Right cardiac atrium (tissue), 5 donors: ENCODE measurements at places on chromosomes 7 and 10. TPM values are rescaled to one million over a fixed set of nuclear protein-coding genes. Genes with fewer than 3 reads are reported as not detected.

GRCh38 chr10:12603766-12604470, 254.6 kb downstream of the CAMK1D start:
- DNase-seq: no peak

DNA sequence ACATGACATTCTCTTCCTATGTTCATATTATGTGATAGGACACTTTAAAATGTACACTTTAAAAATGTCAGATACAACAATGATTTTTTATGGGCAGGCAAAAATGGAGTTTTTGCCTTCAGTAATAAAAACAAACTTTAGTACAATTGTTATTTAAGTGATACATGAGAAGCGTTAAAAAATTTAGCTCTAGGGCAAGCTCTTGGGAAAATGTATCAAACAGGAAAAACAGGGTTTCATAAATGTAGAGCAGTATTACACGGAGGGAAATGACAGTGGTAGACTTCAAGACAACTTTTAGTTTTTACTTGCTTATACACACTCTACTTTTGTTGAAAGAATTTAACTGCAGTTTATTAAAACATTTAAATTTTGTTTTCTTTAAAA, 1.5 kb downstream of the FHIP2A start:
- no peak for DNase-seq

DNA sequence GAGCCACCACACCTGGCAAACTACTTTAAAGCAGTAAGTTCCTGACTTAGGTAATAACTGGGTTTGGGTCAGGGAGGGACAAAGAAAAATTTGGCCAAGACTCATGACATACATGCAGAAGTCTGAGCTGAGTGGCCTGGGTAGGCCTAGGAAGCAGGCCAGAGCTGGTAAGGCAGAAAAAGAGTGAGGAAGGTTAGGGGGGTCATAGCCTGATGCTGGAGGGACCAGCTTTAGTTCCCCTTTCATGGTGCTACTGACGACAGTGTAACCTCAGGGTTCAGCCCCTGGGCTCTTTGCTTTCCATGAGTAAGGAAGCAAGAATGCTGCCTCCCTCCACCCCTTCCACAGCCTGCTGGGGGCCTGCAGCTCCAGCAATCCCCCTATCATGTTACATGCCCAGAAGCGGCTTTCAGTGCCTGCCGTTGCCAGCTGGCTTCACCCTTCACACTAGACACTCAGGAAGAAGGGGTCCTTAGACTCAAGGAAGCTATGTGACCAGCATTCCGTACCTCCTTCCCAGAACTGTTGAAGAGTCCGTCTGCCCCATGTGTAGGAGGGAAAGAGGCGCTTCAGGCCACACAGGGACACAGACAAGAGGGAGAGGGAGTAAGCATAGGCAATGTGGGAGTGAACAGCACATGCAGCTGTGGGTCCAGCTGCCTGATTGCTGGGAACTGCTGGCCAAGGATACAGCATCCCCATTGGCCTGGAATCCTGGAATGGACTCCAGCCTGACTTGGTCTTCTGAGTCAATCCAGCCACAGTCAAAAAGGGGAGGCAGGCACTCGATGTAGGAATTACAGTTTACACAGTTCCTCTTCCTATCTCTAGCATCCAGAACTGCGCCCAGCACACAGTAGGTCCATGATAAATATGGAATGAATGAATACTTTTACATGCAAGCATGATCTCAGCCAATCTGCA, 4.1 kb upstream of the PLAU start:
- DNase-seq: peak; percentile 89

GRCh38 chr10:116721547-116722392, 20.6 kb downstream of the HSPA12A start:
- no peak for DNase-seq

LHFPL3 gene
- total RNA-seq: not detected

CTTNBP2 gene
- total RNA-seq: 5.5 TPM

- no peak for DNase-seq
These were observed 585.1 kb downstream of the GATA3 start for GRCh38 chr10:8639486-8640185.

- no peak for DNase-seq
These were observed 1182.0 kb downstream of the CNTNAP2 start for GRCh38 chr7:147298611-147299043.

OR6V1 gene
- total RNA-seq: not detected

GRCh38 chr7:90788052-90788451, 191.9 kb downstream of the CDK14 start:
- no peak for DNase-seq

PALD1 gene
- total RNA-seq: 5.7 TPM

GRCh38 chr7:5231811-5232484, 41.9 kb downstream of the WIPI2 start:
- peak; percentile 60 for DNase-seq

GRCh38 chr10:77873536-77874380, 52.8 kb downstream of the DLG5 start:
- peak; percentile 76 for DNase-seq

- no peak for DNase-seq
These were observed 694 bp downstream of the C10orf62 start for GRCh38 chr10:97590082-97590747.

- no peak for DNase-seq
These were observed 365.3 kb upstream of the SHH start for GRCh38 chr7:156177422-156178055.

SAP25 gene
- not detected for total RNA-seq

DNA sequence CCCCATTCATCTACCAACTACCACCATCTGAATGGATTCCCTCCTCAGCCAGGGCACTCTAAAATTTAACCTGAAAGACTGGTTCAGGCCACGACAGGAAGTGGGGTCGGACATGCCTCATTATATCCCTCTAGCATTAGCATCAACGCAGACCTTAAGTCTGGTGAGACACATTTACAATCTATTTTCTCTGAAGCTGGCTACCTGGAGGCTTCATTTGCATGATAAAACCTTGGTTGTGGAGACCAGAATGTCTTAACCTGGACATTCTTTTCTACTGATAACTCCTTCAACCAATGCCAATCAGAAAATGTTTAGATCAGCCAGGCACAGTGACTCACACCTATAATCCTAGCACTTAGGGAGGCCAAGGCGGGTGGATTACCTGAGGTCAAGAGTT, 42.3 kb downstream of the SVOPL start:
- DNase-seq: no peak

TUBB8 gene
- total RNA-seq: not detected

EPHA1 gene
- total RNA-seq: not detected

GRCh38 chr7:66557214-66558200, 71.2 kb upstream of the KCTD7 start:
- DNase-seq: peak; percentile 90

AKR1B1 gene
- total RNA-seq: 133 TPM

VKORC1L1 gene
- total RNA-seq: 16.9 TPM

DNA sequence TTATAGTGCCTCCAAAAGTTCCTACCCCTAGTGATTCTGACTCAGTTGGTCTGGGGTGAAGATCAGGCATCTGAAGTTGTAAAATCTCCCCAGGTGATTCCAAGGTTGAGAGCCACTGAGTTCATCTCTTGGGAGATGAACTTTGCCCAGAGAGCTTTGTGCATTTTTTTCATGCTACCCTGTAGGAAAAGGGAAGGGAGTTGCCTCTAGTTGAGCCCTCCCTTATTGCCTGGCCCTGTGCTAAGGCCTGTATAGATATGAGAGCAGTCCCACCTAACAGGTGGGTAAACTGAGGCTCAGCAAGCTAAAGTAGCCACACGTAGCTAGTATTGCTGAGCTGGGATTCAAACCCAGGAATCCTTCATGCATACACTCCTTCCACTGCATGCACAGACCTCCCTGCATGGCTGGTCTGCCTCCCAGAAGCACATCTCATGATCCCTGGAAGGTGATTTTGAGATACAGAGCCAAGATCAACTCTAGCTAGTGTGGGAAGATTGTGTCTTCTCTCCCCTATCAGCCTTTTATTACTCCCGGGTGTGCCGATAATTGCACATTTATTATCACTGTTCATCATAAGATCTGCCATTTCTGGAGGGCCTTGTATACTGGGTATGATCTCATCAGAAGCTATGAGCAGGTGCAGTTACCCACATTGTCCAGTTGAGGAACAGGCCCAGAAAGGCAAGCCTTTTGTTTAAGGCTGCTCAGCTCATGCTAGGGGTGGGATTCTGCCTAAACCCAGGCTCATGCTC, 47.0 kb downstream of the TBATA start:
- no peak for DNase-seq

LLCFC1 gene
- total RNA-seq: not detected
